ENCODE measurements at places on chromosomes 11 and 22. TPM values are rescaled to one million over a fixed set of nuclear protein-coding genes. Genes with fewer than 3 reads are reported as not detected.

GGTLC2 gene
- not detected for total RNA-seq

OR56A1 gene
- under 0.01 TPM for total RNA-seq

KRTAP5-2 gene
- total RNA-seq = not detected

ST14 gene
- total RNA-seq = not detected

TMEM80 gene
- 16.8 TPM for total RNA-seq

KCNK7 gene
- total RNA-seq = not detected

DNA sequence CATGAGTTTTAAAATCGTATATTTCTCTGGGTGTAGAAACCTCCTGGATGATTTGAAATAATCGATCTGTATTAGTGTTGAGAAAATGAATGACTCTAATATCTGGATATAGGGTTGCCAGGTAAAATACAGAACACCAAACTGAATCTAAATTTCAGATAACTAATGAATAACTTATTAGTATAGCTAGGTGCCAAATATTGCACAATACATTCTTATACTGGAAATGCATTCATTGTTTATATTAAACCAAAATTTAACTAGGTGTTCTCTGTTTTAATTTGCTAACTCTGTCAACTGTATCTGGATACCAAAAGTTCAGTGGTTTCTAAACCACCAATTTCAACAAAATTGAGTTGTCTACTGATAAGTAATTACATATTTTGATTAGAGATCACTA is 2.5 kb upstream of the BIRC3 start:
- DNase-seq = no peak

- DNase-seq = peak; percentile 67
Observed at GRCh38 chr11:124898263-124898680, 607 bp upstream of the ROBO4 start.

DNA sequence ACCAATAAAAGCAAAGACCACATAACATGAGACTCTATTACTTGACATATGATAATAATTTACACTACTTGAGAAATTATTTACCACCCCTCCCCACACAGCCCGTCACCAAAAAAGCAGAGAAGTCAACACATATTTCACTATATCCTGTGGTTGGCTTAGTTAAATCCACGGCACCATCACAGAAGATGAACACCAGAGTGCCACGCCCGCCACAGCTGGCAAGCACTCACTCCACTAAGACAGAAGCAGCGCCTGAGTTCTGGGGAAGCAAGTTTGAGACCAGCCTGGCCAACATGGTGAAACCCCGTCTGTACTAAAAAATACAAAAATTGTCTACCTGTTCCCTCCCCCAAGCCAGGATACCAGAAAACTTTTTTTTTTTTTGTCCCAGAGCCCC is 53.1 kb downstream of the PACSIN2 start:
- DNase-seq = peak; percentile 81

GRCh38 chr11:73228268-73229134 is 10.4 kb downstream of the P2RY2 start:
- DNase-seq = no peak

DNA sequence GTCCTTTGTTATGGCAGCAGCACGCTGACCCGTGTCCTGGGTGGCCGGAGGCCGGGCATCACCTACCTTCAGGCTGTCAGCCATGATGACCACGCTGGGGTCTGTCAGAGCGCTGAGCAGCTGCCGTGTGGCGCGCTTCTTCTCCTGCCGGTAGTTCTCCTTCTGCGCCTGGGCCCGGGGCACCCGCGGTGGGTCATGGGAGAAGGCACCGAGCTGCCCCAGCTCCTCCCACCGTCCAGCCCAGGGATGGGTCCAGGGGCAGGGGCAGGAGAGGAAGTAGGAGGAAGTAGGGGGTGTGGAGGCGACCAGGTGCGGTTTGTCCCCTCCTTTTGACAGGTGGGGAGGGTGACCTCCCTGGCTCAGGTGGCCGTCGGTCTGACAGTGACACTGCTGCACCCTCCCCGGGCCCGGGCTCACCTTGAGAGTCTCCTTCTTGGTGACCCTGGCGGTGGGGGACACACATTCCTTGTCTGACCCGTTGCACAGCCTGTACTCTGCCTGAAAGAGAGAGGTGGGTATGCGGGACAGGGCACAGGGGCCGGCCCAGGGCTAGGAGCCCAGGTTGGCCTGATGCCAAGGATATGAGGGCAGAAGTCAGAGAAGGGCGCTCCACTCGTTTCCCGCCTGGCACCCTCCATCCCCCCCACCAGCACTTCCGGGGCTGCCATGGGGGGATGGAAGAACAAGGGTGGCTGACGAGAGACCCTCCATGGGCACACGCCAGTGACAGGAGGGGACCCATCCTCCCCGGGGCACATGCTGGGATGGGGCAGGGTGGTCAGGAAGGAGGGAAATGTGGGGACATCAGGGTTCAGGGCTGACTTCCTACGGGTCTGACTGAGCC is 43.0 kb downstream of the OSBPL5 start:
- no peak for DNase-seq

DNA sequence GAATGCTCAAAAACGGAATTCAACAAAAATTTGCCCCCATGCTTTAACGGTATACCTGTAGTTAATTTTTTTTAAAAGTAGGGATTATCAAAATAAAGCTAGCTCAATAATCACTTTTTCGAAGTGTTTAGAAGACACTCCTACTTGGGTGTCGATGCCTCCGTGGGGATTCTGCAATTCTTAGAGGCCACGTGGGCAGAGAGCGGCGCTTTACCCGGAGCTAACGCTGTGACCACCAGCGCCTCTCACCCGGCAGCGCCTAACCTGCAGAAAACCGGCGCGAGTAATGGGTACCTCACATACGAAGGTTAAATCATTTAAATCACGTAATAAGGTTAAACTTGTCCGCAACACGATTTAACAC is 583 bp downstream of the TAF1D start:
- DNase-seq = peak; percentile 73

DNA sequence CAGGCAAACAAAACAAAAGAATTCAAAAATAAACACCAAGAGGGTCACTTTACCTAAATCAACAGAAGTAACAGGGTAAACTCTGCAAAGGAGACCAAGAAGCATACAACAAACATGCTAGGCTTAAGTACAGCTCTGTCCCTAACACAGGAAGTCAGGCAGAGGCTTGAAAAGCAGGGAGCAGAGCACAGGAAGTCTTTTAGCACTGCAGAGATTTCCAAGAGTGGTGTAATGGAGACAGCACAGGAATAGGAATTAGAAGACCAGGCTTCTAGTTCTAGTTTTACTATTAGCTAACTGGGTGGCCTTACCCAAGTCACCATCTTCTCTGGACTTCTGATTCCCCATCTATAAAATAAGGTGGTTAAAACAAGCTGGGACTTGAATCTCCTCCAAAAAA is 1.9 kb downstream of the RBFOX2 start:
- DNase-seq = peak; percentile 69

GRCh38 chr11:119728211-119728626 is 781 bp downstream of the NECTIN1 start:
- DNase-seq = no peak

DNA sequence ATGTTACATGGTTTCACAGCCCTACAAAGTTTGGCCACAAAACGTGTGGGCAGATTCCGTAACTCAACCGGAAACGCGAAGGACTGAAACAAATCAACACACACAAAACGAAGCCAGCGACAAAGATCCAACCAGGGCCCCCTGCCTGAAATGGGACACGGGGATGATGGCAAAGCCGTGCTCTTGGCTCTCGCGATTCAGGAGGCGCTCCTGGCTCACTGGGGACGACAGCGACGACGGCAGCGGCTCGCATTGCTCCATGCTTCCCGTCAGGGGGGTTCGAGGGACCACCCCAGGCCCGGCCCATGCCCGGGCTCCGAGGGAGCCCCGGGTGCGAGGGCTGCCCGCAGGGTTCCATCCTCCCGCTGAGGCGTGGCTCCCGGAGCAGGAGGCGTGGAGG is 4786.8 kb upstream of the OR11H1 start:
- DNase-seq = no peak

DNA sequence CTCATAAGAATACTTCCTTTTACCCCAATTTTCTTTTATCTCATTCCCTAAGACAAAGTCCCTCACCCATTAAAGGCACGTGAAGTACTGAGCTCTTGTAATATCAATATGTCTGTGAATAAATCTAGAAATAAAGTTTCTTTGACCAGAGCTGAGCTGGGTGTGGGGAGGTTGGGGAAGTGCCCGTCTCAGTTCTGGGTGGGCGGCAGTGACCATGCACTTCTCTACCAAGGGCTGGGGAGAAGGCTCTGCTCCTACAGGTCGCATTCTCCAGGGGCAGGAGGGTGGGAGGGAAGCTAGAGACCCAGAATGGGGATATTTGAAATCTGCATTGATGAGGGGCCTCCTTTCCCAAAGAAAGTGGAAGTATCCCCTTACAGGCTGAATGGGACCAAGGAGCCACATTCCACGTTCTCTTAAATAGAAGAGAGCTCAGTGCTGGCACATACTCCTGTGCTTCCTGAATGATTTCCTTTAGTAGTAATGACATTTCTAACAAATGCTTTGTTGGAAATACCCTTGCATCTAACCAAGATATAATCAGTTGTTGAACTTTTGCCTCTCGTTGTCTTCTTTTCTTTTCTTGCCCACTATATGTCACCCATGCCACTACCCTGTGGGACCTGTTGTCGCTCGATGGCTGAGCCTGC is 16.1 kb downstream of the RBX1 start:
- DNase-seq = no peak

- no peak for DNase-seq
Observed at GRCh38 chr22:44441401-44442185, 56.4 kb downstream of the RTL6 start.

- DNase-seq = no peak
Observed at GRCh38 chr11:130160498-130161155, 1.0 kb downstream of the ST14 start.

GRCh38 chr22:42770941-42771647 is 50.4 kb upstream of the A4GALT start:
- DNase-seq = no peak

- no peak for DNase-seq
Observed at GRCh38 chr11:118146554-118146953, 6.1 kb downstream of the SCN4B start.

DNA sequence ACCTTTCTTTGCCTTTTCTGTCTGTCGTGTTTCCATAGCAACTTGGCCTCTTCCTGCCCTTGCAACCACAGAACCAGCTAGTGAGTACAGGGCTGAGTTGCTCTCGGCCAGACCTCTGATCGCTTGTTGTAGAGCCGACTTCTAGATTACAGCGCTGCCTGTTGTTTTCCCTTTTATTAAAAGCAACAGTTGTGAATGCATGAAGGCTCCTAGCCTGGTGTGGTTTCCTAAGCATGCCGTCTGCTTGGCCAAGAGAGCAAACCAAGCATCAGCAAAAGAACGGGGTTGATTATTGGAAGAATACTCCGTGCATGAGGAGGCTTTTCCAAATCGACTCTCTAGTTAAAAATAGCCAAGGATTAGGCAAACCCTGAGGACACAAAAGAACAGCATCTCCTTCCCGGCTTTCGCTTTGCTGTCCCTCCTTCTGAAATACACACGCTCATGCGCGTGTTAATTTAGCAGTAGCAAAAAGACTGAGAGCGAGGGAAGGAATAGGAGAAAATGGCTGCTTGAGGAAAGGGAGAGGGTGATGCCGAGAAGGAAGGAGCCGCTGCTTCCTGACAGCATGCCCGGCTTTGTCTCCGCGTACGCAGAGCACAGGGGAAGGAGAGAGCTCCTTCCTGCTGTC is 71.5 kb upstream of the TTC12 start:
- peak; percentile 63 for DNase-seq

GRCh38 chr11:62687508-62688396 is 1.6 kb downstream of the LRRN4CL start:
- DNase-seq = no peak

DNA sequence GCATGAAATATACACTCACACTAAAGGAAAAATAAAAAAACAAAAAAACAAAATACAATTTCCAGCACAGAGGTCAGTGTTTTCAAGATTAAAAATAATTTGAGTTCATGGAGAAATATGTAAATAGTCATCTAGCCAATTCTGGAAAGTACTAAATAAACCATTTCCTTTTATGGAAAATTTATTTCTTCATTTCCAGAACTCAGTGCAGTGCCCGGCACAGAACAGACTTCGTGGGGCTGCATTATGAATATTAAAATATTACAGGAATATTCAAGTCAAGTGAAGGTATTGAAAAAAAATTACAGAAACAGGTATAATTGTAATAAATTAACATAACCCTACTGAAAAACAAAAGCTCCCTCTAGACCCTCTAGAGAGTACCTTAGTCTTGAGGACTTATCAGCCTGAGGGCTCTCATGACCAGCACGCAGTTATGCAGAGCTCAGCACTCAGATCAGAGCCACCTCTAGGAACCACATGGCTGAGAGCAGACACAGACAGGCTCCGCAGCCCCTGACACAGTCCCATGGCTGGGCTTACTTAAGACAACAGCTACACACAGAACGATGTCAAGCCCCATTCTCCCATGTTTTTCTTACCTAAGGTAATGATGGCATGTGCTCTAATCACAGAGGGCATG is 45.6 kb downstream of the NCAPD3 start:
- peak; percentile 18 for DNase-seq

GRCh38 chr11:65380460-65381119 is 1.9 kb downstream of the SLC25A45 start:
- DNase-seq = no peak

DNA sequence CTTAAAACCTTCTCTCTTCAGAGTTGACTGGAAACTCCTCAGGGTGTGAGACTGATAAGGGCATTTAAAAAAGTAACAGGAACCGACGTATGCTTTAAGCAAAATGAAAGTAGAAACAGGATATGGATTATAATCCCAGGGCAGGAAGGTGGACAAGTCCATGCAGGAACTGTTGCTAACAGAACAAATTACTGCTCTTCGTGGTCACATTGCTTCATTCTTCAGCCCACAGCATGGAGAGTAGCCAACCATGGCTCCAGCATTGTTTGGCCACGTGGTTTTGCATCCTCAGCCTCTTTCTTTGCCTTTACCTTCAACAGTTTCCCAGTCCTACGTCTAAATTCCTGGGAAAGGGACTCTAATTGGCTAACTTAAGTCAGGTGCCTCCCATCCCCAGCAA is 563.1 kb upstream of the ISX start:
- no peak for DNase-seq

- DNase-seq = no peak
Observed at GRCh38 chr11:92663539-92663938, 305.9 kb upstream of the MTNR1B start.

GRCh38 chr11:65219930-65220213 is 38.1 kb downstream of the CAPN1 start:
- DNase-seq = peak; percentile 53

- DNase-seq = no peak
Observed at GRCh38 chr11:1162491-1163311, 4.9 kb downstream of the MUC5AC start.

- no peak for DNase-seq
Observed at GRCh38 chr22:29326481-29326880, 11.0 kb upstream of the RASL10A start.
